Left renal pelvis (tissue), 4 donors: ENCODE measurements at places on chromosomes 1 and 21.

DNA sequence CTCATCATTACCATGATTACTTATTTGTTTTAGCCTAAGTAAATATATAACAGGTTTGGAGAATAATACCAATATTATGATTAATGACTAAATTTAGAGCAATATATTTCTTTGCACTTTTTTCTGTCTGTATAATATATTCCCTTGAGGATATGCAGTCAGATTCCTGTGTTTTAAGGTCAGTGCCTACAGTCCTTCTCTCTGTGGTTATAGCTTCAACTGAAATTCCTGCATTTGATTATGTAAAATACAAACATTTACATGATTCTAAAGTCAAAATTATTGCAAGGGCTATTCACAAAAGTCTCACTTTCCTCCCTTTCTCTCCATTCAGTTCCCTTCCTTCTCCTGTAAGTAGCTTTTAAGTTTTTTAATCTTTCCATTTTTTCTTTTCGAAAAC is 142.9 kb upstream of the COL6A1 start:
- DNase-seq = no peak

DNA sequence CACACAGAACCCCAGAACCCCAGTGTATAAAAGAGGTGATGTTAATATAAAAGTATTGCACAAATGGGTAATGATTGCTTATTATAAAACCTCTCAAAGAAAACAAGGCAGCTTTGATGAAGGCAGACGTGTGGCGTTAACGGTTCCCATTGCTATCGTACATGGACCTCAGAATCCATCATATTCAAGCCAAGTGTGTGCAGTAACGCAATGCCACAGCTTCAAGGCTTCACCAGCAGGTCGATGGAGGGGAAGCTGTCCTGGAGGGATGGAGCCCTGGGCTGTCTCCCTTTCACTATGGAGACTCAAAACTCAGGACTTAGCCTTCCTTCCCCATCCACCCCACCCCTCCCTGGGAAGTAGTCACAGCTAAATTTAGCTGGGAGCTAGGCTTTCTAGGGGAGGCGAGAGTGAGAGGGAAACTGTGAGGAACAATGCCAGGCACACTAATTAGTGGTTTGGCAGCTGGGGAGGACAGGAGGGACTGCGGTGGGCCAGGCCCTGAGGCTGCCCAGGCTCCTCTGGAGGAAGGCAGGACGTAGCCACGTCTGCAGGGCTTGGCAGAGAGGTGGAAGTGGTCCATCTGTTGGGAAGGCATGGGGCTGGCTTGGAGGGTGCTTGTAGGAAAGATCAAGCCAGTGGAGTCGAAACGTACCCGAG is 121.2 kb downstream of the HMGB4 start:
- no peak for DNase-seq

- no peak for DNase-seq
Measured at GRCh38 chr1:156419854-156420204, 50.8 kb downstream of the RHBG start.

GRCh38 chr1:16014509-16015482 is 3.0 kb downstream of the HSPB7 start:
- DNase-seq = no peak

DNA sequence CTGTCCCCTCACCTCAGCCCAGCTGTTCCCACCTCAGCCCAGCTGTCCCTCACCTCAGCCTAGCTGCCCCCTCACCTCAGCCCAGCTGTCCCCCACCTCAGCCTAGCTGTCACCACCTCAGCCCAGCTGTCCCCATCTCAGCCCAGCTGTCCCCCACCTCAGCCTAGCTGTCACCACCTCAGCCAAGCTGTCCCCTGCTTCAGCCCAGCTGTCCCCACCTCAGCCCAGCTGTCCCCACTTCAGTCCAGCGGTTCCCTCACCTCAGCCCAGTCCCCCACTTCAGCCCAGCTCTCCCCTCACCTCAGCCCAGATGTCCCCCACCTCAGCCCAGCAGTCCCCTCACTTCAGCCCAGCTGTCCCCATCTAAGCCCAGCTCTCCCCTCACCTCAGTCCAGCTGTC is 88.4 kb upstream of the CSF3R start:
- DNase-seq = no peak

- DNase-seq = no peak
Measured at GRCh38 chr1:195188821-195189220, 1419.4 kb downstream of the KCNT2 start.

DNA sequence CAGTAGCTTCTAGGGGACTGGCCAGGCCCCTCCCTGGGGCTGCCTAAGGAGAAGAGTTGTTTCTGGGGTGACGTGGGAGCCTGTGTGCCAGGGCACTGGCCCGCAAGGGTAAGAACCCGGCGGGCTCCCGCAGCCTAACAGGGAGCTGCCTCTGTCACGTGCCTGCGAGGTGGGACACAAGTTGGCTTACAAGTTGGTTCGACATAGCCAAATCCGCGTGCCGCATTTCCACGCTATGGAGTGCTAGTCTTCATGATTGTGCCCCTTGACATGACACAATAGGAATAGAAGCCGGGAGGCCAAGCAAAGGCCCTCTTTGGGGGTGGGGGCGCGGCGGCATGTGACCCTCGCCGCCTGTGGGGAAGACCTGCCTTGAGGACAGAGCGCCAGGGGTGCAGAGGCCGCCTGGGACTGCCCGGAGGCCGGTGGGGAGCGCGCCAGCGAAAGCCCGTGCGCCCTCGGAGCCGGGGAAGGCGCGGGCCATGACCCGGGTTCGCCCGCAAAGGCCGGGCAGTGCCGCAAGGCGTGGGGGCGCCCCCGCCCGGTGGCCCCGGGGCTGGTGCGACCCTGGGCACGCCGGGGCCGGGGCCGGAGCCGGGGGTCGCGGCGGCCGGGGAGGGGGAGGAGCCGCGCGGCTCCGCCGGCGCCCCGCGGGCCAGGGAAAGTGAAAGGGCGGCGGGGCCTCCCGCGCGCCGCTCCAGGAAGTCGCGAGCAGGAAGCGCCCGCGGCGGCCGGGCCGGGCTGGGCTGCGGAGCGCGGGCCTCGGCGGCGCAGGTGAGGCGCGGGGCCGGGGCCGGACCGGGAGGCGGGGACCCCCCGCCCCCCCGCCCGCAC is at the start of gene SLC37A1:
Gene SLC37A1 (plus strand): TSS at position 702 of the 834 bp plus-strand sequence. CDS start 4,603 bp downstream, outside the sequence.
- no peak for DNase-seq

GRCh38 chr1:107436552-107437241 is 295.9 kb downstream of the NTNG1 start:
- no peak for DNase-seq

- no peak for DNase-seq
Measured at GRCh38 chr21:29697555-29698193, 242.1 kb downstream of the GRIK1 start.
